Stimulated activated CD4-positive, alpha-beta T cell treated with anti-CD3 and anti-CD28 coated beads, TNF-alpha, amount 100 ng/mL, for 4 hours (primary cell): ENCODE measurements at places on chromosomes 1 and 21.

DNA sequence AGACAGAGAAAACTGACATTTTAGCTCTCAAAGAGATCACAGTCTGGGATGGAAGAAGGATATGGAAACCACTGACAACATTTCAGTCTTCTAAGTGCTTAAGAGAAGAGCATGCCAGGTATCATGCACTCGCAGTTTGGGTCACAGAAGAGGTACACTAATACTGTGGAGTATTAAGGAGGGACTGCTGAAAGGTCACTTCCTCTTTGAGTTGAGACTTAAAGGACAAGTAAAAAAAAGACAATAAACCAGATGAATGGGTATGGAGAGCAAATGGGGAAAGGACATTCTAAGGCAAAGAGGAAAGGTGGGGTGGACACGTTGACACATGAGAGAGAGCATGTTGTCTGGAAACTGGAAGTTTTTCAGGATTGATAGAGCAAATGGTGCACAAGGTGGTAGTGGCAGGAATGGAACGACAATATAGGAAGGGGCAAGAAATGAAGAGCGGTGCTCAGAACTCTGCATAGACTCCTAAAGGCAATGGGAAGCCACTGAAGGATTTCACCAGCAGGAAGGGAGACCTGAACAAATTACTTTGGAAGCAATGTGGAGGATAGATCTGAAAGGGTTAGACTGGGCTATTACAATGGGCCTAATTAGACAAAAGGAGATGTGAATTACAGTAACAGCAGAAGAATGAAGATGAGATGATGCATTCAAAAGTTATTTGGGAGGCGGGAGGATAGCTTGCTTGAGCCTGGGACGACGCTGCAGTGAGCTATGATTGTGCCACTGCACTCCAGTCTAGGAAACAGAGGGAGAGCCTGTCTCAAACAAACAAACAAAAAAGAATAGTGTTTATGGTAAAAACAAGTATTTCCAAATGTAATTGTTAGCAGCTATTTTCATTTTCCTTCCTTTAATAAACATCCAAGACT lies 11.1 kb downstream of the DIPK1A start:
- DNase-seq, result no peak

- no peak for DNase-seq
Observed at GRCh38 chr1:112712701-112713128, 2.4 kb downstream of the PPM1J start.

DNA sequence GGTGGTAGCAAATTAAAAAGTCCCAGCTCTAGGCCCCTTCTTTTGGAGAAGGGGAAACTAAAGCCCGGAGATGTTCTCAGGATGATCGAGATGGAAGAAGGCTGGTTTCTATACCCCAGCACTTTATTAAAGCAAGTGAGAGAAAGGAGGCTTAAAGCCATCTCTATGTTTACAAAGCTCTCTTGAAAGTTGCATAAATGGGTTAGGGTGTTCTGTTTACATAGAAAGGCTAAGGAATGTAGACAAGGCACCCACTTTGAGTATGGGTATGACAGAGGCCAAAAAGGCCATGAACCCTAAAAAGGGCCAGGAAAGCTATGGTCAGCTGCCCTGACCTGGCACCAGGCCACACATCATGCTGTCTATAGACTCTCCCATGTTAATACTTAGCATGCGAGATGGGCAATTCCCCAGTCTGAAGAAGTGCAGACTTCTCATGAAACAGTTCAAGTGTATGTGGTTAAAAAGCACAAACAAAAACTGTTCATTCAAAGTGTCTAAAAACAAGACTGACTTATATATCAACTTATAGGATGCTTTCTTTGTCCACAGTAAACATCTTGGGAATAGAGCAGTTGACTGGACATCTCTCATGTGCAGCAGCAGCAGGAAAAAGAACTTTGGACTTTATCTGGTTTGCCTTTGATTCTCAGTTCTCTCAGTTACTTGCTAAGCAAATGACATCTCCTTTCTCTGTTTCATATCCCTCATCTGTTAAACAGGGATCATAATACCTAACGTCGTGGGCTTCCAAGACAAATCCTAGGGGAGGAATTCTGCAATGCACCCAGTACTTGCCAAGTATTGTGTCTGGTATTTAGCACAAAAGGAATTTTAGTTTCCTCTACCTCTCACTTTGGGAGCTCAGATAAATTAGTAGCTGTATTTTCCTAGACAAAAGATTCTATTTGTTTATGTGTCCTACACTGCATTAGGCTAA lies 521.6 kb downstream of the PLPP3 start:
- no peak for DNase-seq

DNA sequence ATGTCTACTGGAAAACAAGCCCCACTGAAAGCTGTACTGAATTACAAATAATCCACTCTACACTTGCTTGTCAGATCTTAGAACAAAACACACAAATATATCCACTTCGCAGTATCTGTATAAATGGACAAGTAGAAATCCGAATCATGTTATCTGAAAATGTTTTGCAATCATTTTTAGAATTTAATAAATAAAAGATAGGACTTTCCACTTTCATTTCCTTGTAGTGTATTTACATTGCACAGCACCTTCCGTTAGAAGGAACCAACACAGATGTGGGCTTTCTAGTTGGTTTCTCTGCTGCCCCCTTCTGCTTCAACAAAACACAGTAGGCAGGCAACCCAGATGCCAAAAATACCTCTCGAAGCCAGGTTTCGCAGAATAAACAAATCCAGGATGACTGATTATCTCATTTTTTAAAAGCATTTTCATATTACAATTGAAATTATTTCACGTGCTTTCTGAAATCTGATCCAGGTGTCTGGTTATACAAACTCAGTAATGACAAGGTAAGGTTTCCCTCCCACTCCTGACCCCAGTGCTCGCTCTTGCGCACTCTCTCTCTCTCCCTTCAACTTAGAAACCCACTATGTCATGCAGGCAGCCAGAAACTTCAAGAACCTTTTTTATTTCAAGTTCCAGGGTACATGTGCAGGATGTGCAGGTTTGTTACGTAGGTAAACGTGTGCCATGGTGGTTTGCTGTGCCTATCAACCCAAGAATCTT lies 389.9 kb downstream of the SMYD3 start:
- peak; percentile 3 for DNase-seq

DNA sequence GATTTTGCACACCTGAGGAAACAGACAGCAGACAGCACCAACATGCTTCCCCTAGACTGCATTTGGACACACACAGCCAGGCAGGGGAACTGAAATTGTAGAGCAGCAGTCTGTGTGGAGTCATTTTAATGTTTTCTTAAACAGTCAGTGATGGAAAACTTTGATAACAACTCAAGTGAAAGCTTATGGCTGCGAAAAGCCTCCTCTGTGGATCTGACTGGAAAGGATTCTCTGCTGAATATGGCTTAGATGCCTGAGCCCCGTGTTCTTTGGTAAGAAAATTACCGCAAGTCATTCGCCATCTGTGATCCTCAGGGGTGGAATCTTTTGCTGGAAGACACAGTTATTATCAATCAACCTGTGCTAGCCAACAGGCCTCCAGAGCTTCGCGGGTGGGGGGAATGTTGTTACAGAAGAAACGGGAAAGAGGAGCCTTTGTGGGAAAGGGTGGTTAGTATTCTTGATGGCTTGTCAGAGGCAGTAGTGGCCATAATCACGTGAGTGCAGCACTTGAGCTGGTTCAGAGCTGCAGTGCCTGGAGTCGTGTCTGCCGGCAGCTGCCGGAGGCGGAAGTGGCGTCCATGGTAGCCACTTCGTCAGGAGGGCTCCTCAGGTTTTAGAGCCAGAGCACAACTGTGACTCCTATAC lies 204.7 kb downstream of the ST6GALNAC3 start:
- no peak for DNase-seq

DNA sequence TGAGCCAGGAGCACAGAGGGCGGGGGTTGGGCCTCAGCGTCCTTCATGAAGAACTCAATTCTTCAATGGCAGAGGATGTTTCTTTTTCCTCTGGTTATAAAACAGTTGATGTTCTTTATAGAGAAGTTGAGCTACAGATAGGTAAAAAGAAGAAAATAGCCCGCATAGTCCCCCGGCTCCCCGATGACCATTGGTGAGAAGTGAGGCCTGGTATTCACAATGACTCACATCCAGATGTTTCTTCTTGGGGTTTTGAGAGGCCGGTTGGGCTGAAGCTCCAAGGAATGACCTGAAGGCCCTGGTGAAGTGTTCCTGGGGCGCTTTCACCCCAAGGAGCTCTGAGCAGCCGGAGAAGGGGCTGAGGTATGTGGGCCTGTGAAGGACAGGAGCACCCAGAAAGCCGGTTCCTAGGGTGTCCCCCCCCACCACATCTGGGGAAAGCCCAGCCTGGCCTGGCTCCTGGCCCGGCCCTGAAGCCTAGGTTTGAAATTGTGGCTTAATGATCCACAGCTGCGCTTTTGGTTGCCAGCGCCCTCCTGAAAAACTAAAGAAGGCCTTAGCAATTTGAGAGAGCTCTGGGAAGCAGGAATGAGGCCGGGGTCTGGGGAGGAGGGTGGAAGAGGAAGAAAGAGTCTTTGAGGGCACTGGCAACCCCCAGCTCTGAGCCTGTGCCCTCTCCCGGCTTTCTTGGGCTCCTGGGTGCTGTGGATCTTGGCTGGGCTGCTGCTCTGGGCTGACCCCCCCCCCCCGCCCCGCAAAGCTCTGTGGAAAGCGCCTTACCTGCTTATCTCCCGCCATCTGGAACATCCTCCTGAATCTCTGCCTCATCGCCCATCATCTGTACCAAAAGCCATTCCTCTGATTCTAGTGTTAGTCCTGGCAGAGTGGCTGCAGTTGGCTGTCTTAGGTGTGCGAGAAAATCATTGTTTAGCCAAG lies 444.7 kb downstream of the CAMTA1 start:
- DNase-seq, result no peak

DNA sequence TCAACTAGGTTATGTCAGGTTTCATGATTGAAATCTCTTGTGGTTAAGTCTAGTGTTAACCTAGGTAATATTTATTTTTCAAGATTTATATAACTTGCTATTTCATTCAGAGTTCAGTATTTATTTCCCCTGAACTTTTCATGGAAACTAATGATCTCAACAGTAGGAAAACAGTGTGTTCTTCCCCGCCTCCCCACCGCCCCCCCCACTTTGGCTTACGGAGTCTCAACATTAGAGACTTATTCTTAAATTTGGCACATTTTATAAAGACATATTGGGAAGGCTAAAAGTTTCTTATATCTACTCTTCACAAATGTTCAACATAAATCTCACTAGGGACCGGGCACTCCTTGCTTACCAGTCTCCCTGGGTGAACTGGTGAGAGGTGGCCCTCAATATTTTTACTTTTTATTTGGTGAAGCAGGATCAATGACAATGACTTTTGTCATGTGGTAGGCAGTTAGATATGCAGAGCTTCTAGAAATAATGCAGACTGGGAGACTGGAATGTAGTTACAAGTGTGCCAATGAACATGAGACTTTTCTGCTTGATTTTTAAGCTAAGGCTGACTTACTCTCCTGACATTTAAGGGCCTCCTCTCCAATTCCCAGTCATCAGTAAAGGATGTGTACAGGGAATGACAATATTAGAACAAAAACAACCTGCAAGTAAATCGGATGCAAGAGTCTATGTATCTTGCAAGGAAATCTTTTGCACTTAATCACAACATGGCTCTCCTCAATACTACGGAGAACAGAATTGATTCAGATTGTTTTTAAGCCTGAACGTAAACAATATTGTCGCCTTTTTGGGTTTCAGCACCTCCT lies 1.7 kb upstream of the MAN1A2 start:
- DNase-seq, result no peak

GRCh38 chr1:23931491-23931880 lies 18.3 kb upstream of the CNR2 start:
- no peak for DNase-seq

DNA sequence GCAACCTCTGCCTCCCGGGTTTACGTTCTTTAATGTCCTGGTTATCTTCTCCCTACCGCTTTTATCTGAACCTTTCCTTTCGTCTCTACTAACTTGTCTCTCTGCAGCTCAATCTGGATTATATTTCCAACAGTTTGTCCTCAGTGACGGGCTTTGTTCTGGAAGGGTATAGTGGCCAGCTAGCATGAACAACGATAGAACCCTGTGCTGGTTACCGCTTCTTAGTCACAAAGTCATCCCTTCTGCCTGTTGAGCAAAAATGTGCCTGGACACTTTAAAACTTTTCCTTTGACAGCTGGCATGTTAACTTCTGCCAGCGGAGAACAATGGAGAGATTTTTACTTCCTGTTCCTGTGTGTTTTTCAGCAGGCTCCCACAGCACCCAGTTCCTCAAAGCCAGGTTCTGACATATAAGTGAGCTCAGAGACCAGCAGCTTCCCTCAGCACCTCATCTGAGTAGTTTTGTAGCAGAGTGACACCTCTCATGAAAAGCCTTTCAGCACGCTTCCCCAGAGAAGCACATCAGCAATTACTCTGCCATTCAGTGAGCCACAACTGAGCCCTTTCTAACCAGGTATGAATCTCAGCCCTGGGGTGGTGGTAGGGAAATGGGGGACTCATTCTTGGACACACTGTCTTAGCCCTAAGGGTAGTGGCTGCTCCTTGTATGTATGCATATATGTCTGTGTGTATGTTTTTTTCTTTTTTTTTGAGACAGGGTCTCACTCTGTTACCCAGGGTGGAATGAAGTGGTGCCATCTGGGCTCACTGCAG lies 23.6 kb upstream of the CCDC17 start:
- DNase-seq, result no peak

DNA sequence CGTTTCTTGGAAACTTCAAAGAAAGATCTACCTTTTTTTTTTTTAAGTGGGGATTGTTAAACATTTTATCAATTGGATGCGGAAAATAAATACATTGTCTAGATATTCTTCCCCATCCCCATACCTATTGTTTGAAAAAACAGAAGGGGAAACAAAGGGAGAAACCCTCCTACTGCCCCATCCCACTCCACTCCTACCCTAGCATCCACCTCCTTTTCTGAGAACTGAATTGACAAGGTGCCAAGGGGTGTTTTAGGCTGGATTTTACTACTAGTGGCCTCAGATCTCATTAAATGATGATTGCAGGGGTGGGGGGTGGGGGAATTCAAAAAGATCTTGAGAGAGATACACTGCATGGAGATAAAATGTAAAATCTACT lies 2.6 kb downstream of the EDARADD start:
- no peak for DNase-seq

- DNase-seq, result no peak
Observed at GRCh38 chr1:198937231-198938031, 298.6 kb downstream of the PTPRC start.

DNA sequence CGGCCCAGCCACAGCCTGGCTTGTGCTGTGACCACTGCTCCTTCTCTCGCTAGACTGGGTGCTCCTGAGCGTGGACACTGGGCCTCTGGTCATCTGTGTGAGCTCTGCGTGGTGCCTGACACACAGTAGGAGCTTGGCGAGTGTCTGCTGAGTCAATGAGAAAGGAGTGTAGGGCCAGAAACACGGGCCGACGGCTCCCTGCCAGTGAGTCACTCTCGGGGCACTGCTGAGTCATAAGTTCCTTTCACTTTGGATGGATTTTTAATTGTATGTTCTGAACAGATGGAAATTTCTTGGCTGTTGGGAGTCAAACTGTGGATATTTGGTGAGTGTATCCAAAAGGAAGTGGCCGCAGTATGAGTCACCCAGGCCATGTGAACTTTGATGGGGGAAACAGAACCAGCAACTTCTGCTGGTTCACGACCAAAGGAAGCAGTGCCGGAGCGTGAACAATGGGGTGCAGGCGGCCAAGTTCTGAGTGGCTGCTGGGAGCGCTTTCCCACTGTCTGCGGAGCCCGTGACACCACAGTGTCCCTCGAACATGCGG lies 41.0 kb upstream of the COL18A1 start:
- peak; percentile 7 for DNase-seq

GRCh38 chr21:42309753-42310213 lies 5.4 kb downstream of the TFF3 start:
- peak; percentile 52 for DNase-seq
